ENCODE measurements at places on chromosomes 5 and 9.
A peak's percentile ranks its signal among the peaks of the same experiment; 100 is the strongest.

DNA sequence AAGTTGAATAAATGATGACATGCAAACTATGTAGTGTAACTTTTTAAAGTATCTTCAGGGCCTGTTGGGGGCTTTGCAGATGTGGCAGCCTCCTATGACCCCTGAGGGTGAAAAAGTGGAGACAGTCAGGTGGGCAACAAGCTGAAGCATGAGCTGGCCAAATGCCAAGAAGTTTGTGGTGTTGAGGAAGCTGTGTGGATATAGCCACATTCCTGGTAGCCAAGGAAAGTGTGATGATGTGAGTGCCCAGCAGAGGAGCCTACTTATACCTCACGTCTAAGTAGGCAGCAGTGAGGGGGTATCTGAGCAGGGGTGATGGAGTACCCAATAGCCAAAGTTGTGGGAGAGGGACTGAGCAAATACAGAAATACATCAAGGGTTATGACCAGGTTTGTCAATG lies 621.2 kb upstream of the CDH6 start:
- DNase-seq, result no peak

DNA sequence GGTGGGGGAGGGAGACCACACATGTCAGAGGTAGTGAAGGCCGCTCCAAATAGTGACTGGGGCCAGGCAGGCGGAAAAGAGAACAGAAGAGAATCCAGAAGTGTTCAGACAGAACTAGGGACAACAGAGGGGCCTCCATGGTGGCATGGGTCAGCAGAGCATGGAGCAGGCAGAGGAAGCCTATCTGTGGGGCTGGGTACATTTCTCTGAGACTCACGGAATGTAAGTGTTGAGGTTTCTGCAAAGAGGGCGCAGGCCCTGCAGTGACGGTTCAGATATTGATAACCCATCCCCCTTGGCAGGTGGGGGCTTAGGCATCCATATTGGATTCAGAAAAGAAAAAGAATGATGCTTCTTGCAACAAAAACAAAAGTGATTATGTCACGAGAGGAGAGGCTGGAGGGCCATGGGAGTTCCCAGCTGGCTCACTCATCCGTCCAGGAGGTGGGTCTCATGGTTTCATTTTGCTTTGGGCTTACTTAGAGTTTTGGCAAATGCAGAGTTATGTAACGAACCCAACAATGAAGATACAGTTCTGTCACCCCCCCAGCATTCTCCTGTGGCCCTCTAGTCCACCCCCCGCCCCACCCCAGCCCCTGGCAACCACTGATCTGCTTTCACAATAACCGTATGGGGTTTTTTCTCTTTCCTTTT lies 5.4 kb upstream of the RMND5B start:
- no peak for DNase-seq

DNA sequence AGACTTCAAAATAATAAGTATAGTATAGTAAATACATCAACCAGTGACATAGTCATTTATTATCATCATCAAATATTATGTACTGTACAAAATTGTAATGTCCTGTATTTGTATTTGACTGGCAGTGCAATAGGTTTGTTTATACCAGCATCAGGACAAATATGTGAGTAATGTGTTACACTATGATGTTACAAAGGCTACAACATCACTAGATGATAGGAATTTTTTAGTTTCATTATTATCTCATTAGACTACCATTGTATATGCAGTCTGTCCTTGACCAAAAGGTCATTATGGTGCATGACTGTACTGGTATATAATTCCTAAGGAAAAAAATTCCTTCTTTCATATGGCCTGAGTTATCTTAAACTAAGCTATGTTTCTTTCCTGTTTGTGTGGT lies 63.6 kb upstream of the VCAN start:
- no peak for DNase-seq

GRCh38 chr9:34206561-34206960 lies 27.7 kb downstream of the UBAP1 start:
- no peak for DNase-seq

- DNase-seq, result peak; percentile 39
These were observed 6.1 kb upstream of the TNIP1 start for GRCh38 chr5:151086905-151087360.

Measured in stimulated activated CD8-positive, alpha-beta memory T cell treated with anti-CD3 and anti-CD28 coated beads, Interleukin-7, amount 100 ng/mL, for 1 hour (primary cell).